ENCODE measurements at places on chromosomes 5 and 9.

- DNase-seq: no peak
Measured at GRCh38 chr5:32690153-32690552, 21.0 kb upstream of the NPR3 start.

DNA sequence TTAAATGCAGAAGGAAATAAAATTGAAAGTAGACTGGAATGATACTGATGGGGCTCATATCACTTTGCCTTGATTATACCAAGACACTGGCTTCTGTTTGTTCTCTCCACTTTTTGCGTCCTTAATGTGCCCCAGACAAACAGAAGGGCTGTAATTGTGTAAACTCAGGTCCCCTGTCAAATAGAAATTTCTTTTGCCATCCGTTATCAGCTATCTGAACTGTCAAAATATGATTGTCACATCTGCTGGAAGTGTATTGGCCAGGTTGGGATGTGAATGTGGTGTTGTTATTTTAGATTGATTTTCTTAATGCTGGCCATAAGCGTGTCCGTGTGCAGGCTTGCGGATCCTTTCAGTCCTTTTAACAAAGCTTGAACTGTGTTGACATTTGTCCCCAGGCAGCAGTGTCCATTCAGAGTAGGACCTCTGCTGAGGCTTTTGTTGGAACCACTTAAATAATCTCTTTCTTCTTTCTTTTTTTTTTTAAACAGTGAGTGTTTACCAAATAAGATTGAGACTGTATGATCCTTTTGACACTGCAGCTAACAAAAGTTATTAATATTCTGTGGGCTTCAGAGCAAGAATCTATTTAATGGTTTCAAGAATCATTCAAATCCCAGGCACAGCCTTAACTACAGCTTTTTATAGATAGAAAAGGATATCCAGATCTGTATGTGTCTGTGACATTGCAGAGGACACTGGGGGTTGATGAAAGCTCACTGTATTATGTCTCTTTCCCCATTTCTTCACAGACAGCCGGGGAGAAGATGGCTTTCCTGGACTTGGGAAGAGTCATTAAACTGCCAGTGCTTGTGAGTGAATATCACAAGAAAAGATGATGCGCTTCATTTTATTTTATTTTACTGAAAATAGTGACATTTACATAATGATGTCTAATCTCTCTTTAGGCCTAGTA is 171.7 kb downstream of the ZNF608 start:
- no peak for DNase-seq

- no peak for DNase-seq
Measured at GRCh38 chr5:169341556-169341955, 40.6 kb upstream of the SLIT3 start.

DNA sequence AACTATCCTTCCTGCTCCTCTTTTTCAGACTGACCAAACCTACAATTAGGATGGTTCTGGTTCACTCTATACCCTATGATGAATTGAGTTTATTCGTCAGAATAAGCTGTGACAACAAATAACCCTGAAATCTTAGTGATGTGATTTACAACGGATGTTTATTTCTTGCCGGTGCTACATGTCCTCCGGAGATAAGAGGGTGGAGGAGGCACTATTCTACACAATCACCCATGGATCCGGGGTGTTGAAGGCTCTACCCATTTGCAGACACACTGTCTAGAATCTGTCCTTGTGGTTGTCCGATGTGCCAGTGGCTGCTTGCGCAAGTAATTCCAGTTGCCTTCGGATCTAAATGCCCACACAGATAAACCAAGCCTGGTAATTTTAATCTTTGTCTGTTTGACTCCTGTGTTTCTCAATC is 44.7 kb downstream of the CDC14B start:
- no peak for DNase-seq

DNA sequence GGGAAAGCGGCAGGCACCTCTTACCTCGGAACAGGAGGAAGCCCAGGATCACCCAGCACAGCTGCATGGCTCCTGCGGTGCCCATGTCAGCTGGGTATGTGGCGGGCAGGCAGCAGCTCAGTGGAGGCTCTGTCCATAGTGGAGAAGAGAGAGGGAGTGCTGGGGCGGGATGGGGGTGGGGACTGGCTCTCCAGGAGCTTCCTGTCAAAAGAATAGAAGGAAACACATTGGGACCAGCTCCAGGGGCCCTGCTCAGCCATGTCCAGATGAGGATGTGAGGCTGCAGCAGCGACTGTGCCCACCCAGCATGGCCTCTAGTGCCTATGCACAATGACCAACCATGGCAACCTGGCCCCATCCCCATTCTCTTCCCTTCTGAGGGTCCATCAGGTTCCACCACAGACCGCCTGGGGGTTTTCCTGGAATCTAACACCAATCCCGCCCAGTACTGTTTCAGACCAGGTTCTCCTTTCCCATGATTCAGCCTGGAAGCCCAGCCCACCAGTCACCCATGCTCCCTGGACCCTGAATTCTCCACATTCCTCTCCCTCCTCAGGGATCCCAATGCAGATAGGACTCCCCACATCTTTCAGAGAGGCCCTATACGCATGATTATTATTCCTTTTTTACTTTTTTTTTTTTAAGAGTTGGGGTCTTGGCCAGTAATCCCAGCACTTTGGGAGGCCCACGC is at the start of gene ECSCR:
ECSCR (minus strand) TSS at position 158 of the 691 bp plus-strand sequence; CDS start at position 85, 73 bp downstream.
- DNase-seq: no peak

- no peak for DNase-seq
Measured at GRCh38 chr5:103094737-103095136, 25.2 kb downstream of the GIN1 start.
